NCI-H2227 treated with DMSO at 0.1 percent for 48 hours (cell line): ENCODE measurements at places on chromosomes 12 and 14.

DNA sequence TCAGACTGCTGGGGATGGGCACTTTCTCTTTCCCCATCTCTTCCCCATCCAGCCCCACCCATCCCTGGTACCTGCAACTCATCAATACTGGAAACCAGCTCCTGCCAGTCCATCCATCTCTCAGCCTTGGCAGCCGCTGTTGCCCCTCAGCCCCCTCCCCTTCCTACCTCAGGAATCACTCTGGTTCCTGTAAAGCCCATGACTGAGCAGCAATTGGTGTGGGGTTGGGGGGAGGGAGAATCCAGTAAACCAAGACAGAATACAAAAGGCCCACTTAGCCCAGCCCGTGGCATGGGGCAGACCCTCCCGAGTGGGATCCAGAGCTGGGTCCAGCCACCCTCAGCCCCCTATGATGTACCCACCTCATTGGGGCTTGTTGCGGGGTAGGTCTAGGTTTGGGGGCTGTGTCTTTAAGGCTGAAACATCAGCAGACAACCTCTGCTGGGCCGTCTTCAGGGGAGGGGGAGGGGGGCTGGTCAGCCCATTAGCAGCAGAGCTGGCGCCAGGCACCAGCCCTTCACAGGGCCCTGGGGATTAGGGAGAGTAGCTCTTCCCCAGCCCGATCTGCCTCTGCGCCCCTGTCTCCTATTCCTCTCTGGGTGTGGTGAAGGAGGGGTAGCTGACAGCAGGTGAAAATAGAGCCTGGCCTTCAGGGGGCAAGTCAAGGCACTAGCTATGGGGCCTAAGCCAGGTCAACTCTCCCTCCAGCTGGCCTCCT, 702 bp upstream of the PRPH start:
- peak; percentile 36 for DNase-seq

DNA sequence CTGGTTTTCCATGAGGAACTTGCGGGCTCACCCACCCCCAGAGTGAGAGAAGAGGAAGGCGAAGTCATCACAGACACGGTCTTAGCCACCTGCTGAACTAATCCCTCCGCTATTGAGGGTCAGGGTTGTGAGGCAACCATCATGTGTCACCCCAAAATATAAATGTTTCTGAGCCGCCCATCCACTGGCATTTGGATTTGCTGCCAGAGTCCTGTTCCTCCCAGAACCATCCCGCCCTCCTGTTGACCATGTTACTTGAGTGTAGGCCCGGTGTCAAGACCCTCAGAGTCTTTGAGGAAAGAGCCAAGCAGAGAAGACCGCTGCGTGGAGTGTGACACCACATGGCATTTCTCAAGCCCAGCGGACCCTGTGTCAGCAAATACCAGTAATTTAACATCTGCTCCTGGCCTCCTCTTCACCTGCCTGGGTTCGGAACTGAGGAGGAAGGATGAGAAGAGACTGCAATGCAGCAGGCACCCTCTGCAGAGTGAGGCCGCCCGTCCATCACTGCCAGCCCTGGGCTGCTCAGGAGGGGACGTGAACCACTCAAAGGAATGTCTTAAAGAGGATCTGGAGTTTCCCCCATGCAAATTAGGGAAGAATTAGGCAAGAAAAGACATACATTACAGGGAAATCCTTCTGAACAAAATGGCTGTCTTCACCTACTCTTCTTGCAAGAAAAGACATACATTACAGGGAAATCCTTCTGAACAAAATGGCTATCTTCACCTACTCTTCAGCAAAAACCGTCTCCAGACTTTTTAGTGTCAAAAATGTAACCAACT, 100.4 kb downstream of the FBXL14 start:
- DNase-seq: no peak

DNA sequence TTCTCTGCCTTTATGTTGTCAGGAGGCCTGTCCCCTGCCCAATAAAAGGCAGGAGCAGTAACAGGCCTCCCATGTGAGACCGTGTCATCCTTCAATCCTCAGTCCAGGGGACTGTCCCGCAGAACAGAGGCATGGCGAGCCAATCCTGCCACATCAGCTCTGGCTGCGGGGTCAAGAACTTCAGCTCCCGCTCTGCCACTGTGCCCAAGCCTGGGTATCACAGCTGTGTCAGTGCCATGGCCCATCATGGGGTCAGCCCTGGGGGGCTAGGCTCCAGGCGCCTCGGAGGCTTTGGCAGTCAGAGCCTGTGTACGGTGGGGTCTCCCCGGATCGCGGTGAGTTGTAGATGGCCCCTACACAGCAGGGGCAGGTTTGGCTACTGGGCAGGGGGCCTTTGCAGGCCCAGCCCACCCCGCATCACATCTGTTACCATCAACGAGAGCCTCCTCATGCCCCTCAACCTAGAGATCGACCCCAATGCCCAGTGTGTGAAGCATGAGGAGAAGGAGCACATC, 19.9 kb upstream of the KRT83 start:
- DNase-seq: no peak

DNA sequence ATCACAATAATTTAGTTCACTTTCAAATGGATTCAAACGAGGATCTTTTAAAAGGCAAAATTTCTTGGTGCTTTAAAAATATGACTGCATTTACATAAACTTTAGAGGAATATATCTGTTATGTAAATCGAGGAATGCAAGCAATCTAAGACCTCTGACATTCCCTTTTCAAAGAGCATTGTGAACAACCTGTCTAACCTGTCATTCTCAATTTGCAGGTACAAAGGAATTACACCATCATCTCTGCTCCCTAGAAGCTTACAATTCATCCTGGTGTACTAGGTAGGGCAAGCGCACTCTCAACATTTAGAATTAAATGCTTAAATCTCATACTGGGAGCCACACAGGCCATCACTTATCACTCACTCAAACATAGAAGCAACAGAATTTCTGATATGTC, 35.6 kb downstream of the BMP4 start:
- no peak for DNase-seq

DNA sequence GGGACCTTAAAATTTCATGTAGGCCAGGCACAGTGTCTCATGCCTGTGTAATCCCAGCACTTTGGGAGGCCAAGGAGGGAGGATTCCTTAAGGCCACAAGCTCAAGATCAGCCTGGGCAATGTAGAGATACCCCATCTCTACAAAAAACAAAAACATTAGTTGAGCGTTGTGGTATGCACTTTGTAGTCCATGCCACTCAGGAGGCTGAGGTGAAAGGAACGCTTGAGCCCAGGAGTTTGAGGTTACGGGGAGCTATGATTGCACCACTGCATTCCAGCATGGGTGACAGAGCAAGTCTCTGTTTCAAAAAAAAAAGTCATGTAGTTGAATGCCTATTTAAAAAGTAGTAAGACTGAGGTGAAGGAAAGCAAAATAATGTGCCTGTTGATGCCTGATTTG, 83.5 kb downstream of the TTC6 start:
- DNase-seq: no peak

GRCh38 chr12:104508752-104509446, 52.2 kb downstream of the CHST11 start:
- DNase-seq: no peak

- DNase-seq: no peak
These were observed 157.6 kb downstream of the DPF3 start for GRCh38 chr14:72736308-72736707.

- no peak for DNase-seq
These were observed 85.8 kb upstream of the BCAT1 start for GRCh38 chr12:25034676-25035075.

- DNase-seq: no peak
These were observed 44.1 kb upstream of the JDP2 start for GRCh38 chr14:75383721-75384120.

DNA sequence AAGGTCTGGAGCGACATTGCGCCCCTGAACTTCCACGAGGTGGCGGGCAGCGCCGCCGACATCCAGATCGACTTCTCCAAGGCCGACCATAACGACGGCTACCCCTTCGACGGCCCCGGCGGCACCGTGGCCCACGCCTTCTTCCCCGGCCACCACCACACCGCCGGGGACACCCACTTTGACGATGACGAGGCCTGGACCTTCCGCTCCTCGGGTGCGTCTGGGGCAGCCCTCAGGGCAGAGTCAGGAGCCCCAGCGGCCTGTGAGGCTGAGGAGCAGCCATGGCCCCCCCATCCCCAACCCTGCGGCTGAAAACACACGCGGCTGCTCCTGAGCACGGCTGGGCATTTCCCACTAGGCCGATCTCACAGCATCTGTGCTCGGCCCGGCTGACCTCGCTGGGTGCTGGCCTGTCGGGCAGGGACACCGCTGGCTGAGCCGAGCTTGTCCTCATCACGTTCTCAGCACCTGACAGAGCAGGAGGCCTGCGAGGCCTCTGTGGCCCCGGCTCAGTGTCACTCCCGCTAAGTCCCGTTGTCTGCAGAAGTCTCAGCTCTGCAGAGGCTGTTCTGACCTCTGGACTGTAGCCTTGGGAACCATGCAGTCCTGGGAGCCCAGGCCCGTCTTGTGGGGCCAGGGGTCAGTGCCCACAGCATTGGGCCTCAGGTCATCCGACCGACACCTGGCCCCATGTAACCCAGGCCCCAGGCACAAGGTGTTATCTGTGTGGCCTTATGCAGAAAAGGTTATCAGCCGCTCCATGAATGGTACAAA, 12.6 kb downstream of the MMP17 start:
- DNase-seq: no peak

DNA sequence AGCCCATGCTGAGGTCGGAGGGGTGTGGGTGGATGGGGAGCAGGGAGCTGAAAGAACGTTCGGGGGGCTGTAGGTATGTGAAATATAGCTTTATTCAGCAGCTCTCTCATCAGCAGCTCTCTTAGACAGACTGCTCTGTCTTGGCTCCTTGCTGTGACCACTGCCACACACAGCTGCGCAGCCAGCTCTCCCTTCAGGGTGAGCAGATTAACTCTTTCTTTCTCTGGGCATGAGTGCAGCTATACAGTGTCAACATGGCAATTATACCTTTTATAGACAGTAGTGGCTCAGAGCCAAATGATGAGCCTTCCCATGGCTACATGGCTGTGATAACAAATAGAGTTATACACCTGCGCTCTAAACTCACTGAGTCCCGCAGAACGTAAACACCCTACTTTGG, 137.7 kb upstream of the NEDD1 start:
- peak; percentile 45 for DNase-seq
